Stimulated activated CD4-positive, alpha-beta T cell treated with anti-CD3 and anti-CD28 coated beads, Interleukin-15, amount 100 ng/mL, for 48 hours (primary cell): ENCODE measurements at places on chromosomes 7 and 10.

DNA sequence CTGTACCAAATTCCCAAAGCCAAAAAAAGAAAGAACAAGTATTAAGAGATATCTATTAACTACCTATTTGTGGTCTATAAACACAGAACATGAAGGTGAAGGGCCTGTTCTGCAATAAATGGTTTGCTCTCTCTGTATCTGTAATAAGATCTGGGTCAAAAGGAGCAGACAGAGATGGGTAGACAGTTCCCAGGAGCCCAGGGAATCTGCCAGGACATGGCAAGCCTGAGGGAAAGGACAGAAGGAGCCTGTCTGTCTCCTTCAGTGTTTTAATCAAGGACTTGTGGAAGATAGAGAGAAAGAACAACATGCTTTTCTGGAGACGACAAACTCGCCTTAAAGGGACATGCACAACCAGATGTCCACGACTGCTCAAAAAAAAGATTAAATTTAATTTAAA, 165.7 kb downstream of the ELMO1 start:
- no peak for DNase-seq

DNA sequence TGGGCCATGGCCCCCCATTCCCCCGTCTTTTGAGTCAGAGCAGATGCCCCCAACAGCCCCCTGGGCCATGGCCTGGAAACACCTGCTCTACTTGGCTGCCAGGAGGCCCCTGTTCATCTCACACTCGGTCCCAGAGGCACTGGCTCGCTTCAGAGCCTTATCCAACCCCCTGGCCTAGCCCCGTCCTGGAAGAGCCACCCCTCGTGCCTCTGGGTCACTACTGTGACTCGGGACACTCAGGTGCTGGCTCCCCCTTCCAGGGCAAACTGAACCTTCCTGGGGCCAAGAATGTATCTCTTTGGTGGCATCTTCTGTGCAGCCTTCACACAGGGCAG, 7.0 kb downstream of the POLR2J start:
- no peak for DNase-seq

GRCh38 chr7:137696376-137696775, 150.4 kb downstream of the DGKI start:
- no peak for DNase-seq

- DNase-seq = no peak
Observed at GRCh38 chr10:32073659-32074058, 17.4 kb upstream of the KIF5B start.

- DNase-seq = no peak
Observed at GRCh38 chr7:37083311-37084096, 359.2 kb upstream of the AOAH start.

DNA sequence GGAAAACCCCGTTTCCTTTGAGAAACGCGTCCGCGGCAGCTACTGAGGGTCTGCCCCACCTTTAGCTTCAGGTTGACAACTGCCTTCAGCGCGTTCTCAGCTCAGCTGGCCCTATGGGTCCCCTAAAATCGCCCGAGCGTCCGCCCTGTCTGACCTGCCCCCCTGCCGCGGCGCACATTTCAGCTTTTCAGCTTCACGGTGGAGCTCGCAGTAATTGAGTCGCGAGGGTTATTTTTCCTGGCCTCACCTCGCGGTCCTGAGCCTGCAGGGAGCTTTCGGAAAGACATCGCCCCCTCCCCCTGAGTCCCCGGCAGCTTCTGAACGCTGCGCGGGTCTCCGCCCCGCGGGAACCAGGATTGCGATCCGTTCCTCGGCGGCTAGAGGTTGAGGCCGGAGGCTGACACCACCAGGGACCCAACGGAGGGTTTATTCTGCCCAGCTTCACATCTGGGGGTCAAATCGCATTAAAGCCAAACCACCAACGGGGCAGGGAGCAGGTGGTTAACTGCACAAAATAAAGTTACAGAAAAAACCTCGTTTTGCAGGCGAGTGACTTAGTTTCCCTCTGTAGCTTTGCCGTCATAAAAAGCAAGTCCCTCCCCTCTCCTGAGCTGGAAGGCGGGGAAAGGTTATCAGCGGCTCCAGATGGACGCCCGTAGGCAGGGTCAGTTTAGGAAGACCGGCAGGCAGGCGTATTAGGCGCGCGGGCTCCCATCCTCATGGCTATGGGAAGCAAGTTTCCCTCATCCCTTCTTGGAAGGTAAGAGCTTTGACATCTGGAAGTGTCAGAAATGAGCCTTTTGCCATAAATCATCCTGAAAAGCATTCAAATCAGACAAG, 11.0 kb downstream of the TWIST1 start:
- DNase-seq = no peak

DNA sequence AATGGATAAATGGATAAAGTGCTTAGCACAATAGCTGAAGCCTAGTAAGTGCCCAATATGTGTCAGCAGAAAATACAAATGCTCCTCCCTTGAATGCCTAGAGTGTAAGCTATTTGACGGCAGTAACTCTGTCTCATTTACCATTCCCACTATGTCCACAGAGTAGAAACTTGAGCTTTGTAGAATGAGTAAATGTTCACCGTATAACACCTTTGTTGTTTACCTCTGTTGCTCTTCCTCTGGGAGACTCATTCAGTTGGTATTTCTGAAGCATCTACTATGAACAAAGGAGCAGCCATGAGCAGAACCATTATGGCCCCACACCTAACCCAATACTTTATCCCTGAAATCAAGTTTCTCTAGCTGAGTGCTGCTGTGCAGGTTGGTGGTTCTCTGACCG, 8.4 kb upstream of the SLC16A12 start:
- DNase-seq = no peak

GRCh38 chr10:93030409-93030808, 30.2 kb upstream of the CYP26C1 start:
- DNase-seq = no peak

- DNase-seq = peak; percentile 9
Observed at GRCh38 chr10:106711313-106711906, 453.1 kb downstream of the SORCS1 start.

DNA sequence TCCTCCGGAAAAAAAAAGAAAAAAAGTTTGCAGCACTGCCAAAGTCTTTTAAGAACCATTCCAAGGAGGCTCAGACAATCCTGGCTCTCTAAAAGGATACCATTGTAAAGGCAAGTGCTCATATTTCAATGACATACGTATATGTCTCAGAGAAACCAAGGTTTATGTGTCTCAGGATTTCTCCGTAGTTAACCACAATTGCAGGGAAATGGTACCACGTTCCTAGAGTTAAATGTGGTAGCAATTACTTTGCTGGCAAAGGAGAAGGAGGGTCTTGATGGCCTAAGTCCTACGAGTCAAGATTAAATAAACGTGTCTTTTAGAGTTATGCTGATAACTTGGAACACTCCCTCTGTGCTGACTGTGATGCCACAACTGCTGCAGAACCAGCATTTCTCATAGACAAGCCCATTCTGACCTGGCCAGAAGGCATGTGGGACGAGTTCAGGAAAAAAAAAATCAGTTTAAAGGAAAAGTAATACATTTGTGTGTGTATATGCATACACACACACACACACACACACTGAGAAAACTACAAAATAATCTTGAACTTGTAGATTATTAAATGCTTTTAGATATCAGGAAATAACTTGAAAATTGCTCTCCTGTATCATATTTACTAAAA, 245.9 kb downstream of the FGFR2 start:
- no peak for DNase-seq

DNA sequence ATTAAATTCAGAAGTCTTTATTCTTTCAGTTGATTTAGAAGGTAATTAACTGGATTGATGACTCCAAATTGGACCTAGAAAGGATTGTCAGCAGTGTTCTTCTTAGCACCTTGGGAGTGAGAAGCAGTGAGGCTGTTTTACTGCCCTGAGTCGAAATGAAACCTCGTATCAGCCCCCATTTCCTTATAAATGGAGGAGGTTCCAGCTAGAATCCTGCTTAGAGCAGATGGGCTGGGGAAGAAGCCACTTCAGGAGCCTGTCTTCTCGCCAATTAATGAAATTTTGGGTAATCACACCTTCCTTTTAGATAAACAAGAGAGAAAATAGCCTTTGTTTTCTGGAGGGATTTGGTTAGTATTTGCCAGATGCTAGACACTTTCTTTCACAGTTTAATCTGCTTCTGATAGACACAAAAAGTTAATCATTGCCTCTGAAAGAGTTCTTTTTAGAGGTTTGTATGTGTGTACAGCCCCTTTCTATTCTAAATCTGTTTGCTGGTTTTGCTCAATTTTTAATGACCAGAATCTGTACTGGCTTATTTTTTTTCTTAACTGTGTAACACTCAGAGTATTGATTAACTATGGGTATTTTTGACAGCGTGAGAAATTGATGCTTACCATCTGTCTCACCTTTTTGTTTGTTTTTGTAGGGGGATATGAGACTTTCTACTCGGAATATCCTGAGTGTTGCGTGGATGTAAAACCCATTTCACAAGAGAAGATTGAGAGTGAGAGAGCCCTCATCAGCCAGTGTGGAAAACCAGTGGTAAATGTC, 4.6 kb downstream of the DUSP5 start:
- DNase-seq = no peak

- DNase-seq = no peak
Observed at GRCh38 chr10:108771106-108771505, 1152.2 kb downstream of the XPNPEP1 start.

- no peak for DNase-seq
Observed at GRCh38 chr10:116472891-116473290, 45.2 kb downstream of the PNLIPRP3 start.

- no peak for DNase-seq
Observed at GRCh38 chr10:52059089-52059488, 255.0 kb upstream of the DKK1 start.

DNA sequence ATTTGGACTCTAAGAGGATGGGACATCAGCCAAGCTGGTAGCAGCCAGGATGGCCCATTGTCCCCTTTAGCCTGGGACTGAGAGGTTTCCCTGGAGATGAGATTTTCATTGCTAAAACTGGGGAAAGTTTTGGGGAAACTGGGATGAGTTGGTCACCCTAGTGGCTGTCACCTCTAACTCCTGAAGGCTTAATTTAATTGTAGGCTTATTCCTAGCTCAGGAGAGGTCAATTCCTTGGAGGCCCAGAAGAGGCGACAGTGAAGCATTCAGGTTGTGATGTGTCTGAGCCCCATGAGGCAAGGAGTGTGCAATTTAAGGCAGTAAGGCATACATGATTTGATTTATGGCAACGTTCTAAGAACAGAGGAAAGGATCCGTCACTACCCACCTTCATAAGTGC, 24.9 kb upstream of the JAZF1 start:
- no peak for DNase-seq

DNA sequence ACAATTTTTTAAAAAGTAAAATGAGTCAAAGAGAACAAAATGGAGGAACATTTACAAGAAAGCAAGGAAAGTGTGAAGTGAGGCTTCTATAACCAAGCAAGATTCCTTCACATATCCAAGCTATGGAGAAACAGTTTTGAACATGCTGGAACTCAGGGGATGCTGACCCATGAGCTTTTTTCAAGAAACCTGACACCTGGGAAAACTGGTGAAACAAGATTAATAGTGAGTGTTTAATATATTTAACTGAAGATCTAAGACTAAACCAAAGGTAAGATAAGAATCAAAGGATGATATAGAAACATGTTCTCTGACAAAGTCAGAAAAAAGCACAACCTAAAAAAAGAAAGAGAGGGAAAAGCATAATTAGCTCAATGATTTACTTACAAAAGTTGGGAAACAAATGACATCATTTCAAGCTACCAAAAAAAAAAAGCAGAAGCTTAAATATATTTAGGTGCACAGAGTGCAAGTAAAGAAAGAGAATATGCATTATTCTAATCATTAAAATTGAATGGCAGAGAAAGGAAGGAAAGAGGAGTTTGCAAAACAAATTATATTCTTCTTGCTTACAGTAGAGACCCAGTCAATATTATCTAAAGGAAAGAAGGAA, 24.9 kb downstream of the C7orf25 start:
- no peak for DNase-seq

DNA sequence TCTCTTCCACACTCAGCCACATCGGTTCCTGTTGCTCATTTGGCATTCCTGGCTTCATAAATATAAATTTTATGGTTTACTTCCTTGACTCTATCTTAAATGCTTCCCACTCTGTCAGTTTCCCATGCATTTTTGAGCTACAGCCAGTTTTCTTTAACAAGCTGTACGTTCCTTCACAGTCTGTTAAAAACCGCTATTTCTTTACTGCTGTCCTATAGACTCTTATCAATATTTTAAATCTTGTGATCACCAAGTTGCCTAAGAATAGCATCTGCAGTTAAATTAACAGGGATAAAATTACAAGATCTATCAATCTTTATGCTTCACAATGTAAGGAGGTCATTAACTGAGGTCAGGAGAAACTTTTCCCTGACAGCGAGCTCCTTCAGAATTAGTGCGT, 103.1 kb upstream of the RHOBTB1 start:
- no peak for DNase-seq
